T-helper 2 cell (primary cell): ENCODE measurements at places on chromosomes 11 and 22.

DNA sequence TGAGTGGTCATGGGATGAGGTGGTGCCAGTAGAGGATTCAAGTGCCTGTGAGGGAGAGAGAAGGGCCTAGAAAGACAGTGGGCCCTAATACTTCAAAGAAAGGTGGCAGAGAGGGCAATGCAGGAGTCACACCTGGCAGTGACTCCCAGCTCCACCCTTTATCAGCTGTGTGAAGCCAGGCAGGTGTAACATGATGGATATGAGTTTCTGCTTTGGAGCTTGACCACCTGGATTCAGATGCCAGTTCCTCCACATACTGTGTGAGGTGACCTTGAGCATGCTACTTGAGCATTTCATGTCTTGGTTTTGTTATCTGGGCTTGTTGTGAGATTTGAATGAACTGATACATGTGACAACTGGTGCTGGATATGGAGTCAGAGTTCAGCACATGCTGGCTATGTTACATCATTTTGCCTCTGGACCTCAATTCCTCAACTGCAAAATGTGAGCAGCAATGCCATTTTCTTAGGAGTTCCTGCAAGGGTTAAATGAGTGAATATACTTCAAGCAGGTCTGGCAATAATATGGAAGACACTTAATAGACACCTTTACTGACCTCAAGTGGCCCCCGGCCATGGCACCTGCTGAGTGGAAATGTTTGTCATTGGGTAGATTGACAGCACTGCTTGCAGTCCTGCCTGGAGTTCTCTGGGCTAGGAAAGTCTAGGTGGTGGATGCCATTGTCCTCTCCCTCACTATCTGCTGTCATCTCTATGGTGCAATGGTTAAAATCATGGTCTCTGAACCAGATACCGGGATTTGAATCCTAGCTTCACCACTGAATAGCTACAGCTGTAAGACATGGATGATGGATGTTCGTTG, 83.3 kb downstream of the MICAL2 start:
- DNase-seq: no peak

DNA sequence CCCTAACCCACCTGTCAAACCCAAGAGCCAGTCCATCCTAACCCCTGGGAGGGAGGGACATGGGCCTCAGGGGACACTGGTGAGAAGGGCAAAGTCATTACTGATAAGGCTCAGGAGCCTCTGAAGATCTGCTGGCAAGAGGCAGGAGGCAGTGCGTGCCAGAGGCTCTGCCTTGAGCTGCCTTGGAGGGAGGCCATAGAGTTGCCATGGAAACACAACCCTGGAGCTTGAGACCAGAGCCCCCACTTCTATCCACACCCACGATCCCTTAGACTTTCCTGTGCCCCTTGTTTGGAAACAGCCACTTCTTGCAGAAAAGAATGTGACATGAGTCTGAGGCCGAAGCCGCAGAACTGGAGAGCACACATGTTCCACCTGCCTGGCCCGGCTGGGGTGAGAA, 89.7 kb upstream of the CSNK2A3 start:
- no peak for DNase-seq

DNA sequence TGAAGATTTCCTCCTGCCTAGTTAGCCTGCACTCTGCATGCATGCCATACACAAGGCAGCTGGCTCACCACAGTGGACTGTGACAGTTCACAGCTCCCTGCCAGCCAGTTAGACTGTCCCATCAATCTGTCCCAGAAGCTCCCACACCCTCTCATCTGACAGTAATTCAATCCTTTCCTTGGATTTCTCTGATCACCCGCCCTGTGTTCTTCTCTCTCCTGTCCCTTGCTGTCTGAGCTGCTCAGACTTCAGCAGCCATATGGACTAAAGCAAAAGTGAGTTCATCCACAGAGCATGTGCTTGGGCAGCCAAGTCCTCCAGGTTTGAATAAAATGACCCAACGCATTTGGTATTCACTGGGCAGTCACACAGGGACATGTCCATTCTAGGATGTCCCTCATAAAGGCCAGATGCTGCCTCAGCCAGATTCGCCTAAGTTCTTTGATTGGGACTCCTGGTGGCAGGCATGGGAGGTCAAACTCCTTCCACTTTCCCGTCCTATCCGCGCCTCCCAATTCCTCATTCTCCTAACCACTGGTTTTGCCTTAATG, 54.5 kb upstream of the ZBTB44 start:
- DNase-seq: no peak

- DNase-seq: no peak
Measured at GRCh38 chr11:134711588-134711987, 299.5 kb upstream of the B3GAT1 start.

DNA sequence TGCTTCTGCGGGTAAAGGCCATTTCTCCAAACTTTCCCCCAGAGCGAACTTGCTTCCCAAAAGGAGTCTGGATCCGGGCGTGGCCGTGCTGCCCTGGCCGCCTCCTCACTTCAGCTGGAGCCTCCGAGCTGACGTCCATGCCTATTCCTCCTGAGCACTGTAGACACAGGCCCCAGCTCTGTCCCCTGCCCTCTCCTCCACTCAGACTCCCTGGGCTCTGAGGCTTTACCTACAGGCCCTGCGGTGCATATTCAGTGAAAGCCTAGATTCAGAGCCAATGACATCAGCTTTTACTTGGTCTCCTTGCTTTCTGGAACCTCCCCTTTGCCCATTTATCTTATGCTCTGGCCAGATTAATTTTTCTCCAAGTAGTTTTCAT, 9.7 kb downstream of the LRP5 start:
- DNase-seq: no peak

GRCh38 chr11:95559899-95560298, 229.7 kb downstream of the FAM76B start:
- no peak for DNase-seq

- no peak for DNase-seq
Measured at GRCh38 chr11:13080861-13081260, 71.7 kb downstream of the RASSF10 start.
